ENCODE measurements at places on chromosomes 16 and 17.

DNA sequence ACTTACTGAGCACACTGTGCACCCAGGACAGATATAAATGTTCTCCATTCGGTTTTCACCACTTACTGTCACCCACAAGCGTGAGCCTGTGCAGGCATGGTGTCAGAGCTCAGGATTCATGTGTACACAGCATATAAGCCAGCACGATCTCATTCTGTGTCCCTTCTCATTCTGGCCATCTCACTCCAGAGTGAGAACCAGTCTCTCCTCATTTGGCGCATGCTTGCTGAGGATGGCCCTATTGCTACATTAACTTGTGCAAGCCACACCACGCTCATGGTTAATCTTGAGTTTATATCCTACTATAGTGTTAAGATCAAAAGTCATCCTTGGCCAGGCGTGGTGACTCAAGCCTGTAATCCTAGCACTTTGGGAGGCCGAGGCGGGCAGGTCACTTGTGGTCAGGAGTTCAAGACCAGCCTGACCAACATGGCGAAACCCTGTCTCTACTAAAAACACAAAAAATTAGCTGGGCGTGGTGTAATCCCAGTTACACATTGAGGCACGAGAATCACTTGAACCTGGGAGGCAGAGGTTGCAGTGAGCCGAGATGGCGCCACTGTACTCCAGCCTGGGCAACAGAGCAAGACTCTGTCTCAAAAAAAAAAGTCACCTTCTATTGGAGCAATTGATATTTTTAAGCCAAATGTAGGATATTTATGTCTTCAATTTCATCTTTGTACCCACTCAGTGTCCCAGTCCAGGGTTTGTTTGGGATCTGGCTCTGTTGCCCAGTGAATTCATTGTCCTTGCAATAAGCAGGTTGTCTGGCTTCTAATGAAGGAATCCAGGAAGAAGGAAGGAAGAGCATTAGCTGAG, 20.9 kb downstream of the SOCS1 start:
- no peak for DNase-seq

DNA sequence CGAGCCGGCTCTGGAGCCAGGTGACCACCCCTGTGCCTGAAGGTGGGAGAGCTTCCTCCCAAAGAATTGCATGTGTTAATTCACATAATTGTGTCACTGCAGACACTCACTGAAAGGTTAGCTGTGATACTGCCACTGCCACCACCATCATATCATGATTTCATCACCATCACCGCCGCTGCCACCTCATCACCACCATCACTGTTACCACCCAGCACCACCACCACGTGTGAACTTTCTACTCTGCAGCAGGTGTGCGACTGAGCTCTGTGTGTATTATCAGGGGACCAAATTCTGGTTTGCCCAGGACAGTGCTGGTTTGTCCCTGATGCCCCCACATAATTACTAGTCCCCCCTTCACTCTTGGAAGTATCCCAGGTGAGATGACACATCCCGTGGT, 15.2 kb downstream of the BCAR1 start:
- no peak for DNase-seq

- DNase-seq = no peak
These were observed 6.1 kb upstream of the KRTAP2-4 start for GRCh38 chr17:41071606-41072360.

- DNase-seq = no peak
These were observed 22.2 kb downstream of the KRT23 start for GRCh38 chr17:40915199-40915661.

DNA sequence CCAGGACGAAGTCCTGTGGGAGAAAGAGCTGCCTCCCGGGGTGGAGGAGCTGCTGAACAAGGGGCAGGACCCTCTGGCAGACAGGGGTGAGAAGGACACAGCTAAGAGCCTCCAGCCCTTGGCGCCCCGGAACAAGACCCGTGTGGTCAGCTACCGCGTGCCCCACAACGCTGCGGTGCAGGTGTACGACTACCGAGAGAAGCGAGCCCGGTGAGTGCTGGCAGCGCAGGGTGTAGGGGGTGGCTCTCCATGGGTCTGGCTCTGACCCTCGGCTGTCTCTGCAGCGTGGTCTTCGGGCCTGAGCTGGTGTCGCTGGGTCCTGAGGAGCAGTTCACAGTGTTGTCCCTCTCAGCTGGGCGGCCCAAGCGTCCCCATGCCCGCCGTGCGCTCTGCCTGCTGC, 21.4 kb downstream of the MVP start:
- DNase-seq = no peak

DNA sequence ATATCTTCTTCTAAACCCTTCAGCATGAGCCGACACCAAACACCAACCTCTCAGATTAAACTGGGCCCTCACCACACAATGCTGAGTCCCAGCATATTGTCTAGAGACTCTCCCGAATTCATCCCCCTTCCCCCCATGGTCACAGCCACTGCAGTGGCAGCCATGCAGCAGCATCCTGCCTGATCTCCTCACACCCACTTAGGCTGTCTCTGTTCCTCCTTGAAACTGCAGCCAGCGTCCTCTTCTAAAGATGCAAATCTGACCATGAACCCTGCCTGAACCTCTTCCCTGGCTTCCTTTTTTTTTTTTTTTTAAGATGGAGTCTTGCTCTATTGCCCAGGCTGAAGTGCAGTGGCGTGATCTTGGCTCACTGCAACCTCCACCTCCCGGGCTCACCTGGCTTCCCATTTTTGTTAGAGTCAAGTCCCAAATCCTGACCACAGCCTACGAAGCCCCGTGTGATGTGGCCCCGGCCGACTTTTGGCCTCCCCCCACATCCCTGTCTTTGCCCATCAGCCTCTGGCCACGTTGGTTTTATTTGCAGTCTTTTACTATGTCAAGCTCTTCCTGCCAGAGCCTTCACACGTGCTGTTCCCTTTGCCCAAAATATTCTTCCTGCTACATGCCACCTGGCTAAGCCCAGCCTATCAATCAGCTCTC, 2.8 kb downstream of the FA2H start:
- DNase-seq = no peak

- DNase-seq = no peak
These were observed 57.5 kb upstream of the CLEC19A start for GRCh38 chr16:19228052-19228451.

GRCh38 chr16:66002601-66003000, 363.9 kb upstream of the CDH5 start:
- DNase-seq = no peak

DNA sequence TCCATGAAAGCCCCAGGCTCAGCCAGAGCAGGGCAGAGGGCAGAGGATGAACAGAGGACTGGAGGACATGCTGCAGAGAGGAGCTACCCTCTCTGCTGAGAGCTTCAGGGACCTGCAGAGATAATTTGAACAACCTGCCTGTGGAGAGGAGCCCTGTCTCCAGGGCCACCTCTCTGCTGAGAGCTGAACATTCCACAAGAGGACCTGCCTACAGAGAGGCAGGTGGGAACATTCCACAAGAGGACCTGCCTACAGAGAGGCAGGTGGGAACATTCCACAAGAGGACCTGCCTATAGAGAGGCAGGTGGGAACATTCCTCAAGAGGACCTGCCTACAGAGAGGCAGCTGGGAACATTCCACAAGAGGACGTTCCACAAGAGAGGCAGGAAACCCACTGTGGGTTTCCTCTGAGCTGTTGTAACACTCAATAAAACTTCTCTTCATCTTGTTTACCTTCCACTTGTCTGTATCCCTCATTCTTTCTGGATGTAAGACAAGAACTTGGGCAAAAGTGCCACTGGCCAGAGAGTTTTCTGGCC, 551.9 kb upstream of the CA10 start:
- DNase-seq = no peak

- no peak for DNase-seq
These were observed 180.8 kb downstream of the HS3ST4 start for GRCh38 chr16:25872369-25873070.

GRCh38 chr16:71972356-71972755, 27.8 kb downstream of the PKD1L3 start:
- no peak for DNase-seq

DNA sequence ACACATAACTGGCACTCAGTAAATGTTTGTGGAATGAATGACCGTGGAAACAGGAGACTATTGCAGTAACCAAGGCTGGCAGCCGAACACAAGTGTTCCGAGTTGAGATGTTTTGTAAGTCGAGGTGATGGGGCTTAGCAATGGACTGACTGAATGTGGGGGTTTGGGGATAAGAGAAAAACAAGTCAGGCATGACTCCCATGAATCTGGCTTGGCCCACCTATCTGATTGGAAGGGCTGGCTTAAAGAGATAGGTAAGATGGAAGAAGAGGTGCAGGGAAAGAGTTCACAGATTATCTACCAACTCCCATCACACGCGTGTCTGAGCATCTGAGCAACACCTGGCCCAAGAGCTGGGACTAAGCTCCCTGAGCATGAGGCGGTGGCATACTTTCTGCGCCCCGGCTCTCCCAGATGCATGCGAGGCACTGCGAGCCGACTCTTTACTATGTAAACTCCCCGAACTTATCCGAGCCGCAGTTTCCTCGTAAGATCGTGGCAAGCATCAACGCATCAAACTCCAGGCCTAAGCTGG, 539 bp downstream of the IFT20 start:
- no peak for DNase-seq

DNA sequence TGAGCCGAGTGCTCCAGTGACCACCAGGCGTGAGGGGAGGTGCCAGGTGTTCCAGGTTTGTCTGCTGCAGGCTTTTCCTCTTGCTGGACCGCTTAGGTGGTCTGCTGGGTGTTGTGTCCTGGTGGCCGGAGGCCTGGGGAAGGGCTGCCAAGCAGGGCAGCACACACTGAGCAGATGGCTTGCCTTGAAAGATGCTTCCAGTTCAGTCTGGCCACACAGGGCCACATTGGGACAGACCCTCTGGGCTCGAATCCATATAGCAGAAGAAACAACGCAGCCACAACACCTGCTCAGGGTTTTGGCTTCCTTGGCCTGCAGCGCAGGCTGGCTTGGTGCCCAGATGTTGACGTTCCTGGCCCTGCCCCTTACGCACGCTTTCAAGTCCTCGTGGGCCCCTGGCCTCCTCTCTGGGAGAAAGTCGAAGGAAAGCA, 24.8 kb downstream of the GINS2 start:
- no peak for DNase-seq

- no peak for DNase-seq
These were observed 110.7 kb downstream of the HS3ST3A1 start for GRCh38 chr17:13490906-13491482.

DNA sequence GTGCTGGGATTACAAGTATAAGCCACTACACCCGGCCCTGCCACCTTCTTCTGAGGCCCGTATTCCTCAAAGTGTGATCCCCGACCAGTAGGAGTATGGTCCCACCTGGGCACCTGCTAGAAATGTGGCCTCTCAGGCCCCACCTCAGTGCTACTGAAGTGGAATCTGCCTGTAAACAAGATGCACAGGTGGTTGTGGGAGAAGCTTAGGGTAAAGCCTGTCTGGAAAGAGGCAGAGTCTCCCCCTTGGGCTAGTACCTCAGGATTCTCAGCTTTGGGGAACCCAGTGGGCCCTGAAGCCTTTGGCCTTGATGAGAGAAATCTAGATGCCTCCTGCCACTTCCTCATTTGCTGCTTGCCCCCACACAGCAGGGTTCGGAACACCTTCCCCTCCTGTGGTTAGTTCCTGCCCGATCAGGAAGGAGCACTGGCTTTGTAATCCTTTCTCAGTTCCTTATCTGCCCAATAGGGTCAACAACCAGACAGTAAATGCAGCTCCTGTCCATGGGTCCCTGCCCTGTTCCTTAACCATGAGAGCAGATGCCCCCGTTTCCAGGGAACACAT, 25.2 kb downstream of the TK2 start:
- no peak for DNase-seq

DNA sequence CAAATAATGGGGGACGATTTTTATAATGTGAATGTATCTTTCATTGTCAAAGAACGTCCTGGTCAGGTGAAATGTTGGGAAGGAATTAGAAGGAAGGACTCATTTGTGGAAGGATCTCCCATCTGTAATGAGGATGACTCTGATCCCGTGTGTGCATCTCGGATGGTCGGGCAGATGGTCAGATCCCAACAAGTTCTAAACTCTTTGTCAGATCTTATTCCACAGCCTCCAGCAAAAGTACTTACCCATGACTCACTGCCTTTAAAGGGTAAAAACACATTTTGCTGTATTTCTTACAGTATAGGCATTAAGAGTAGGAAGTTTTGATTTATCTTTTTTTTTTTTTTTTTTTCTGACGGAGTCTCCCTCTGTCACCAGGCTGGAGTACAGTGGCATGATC, 539 bp upstream of the KRTAP4-8 start:
- no peak for DNase-seq

DNA sequence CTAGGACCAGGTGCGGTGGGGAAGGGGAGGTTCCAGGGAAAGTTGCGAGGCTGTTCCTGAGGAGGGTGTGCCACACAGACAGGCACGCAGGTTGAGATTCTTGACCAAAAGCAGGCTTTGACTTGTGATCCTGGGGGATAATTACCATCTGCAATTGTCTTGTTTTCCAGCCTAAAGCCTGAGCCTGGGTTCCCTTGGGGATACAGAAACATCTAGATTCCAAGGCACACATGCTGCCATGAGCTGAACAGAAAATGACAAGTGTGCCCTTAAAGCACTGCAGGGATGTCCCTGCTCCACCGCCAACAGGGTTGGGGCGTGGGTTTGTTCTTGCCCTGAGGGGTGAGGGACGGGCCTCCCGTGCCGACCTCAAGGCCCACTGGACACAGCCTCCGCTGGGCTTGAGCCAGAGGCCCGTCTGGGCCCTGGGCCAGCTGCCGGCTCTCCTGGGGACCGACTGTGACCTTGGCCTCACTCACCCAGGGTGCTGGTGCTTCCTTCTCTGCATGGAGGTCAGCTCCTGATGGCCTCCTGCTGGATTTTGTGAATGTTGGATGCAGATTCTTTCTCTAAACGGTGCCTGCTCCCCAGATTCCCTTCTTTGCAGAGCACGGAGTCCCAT, 14.0 kb downstream of the CA5A start:
- DNase-seq = no peak

DNA sequence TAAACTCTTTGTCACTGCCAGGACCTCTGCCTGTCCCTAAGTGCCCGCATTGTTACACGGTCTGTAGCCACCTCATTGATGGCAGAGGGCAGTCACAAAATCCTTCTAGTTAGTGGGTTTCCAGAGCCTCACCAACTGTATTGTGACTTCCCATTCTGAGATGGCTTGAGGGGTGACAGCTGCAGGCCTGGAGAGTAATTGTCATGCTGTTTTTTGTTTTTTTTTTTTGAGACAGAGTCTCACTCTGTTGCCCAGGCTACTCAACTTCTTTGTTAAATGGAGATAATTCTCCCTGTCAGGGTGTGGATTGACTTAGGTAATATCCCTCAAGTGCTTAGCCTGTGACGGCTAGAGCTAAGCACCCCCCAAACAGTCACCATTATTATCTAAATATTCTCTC, 77.9 kb downstream of the SDR42E1 start:
- no peak for DNase-seq

DNA sequence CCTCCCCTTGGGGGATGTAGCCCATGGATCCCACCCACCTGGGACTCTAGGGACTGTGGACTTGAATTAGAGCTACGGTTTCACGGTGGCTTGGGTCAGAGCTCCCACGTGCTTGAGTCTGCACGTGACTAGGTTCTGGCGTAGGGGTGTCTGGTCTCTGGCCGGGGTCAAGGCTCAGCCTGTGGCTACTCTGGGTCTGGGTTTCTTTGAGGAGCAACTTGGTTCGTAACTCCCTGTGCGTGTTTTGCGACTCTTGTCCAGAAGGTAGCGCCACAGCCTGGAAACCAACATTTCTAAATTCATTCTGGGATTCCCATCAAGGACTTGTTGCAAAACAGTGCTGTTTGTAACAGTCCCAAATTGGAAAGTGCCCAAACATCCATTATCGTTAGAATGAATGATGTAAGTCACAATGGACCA, 470 bp upstream of the GGT6 start:
- no peak for DNase-seq

Measured in uterus (tissue), 4 donors.